ENCODE measurements at places on chromosomes 5 and 9.

- DNase-seq, result peak; percentile 51
Measured at GRCh38 chr9:129988607-129989361, 54.2 kb downstream of the FNBP1 start.

GRCh38 chr5:158970569-158971014 is 129.1 kb downstream of the EBF1 start:
- no peak for DNase-seq

DNA sequence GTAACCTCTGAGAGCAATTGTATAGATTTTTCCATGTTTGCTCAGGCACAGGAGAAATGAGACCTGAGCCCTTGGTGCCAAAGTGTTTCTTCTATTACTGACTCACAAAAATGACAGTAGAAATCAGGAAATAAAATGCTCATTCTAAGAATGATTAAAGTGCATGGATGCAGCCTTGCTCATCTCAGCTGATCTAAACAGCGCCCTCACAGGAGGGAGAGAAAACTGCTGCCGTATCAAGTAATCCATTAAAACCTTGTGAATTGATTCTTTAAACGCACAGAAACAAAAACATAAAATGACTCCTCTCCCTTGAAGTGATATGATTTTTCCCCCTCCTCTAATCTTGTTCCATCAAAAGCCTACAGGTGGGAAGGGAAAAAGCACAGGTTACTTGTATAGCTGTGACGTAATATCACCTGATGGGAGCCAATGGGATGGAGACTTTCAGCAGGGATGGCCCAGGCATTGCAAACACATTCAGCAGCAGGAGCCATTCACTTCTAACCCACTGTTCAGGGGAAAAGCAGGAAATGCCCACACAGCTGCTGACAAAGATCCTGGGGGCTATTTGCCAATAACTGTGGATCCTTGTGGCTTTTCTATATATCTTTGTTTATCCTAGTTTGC is 76.7 kb downstream of the PLCXD3 start:
- peak; percentile 1 for DNase-seq

GRCh38 chr5:55982957-55983381 is 11.8 kb downstream of the IL6ST start:
- DNase-seq, result no peak

DNA sequence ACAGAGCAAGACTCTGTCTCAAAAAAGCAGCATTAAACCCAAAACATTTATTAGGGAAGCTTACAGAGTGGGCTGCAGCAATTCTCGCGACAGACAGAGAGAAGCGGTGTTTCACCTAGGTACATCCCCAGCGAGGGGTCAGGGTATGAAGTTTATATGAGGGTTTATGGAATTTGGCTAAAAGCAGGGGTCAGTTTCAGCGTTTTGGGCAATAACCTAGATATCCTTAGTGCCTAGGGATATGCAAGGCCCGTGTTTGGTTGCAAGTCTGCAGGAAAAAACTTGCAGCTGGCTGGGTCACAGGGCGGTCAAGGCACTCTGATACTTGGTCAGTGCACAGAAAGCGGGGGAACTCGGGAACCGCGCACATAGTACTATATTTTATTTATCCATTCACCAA is 649 bp upstream of the GLE1 start:
- no peak for DNase-seq

DNA sequence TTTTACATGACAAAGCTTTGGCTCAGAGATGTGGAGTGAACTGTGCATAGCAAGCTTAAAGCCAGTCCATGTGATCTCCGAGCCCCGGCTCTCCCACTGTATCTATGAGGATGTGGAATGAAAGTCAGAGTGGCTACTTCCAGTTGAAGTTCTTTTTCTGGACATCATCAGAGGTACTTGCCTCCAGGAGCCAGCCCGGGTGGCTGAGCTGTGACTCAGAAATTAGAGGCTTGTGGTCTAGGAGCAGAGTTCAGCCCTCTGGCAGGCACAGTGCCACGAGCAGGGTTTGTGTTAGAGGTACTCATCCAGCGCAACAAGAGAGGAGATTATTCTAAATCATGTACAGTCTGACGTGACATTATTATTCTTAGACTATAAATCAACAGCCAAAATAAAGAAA is 322.5 kb downstream of the CDK5RAP2 start:
- DNase-seq, result no peak

DNA sequence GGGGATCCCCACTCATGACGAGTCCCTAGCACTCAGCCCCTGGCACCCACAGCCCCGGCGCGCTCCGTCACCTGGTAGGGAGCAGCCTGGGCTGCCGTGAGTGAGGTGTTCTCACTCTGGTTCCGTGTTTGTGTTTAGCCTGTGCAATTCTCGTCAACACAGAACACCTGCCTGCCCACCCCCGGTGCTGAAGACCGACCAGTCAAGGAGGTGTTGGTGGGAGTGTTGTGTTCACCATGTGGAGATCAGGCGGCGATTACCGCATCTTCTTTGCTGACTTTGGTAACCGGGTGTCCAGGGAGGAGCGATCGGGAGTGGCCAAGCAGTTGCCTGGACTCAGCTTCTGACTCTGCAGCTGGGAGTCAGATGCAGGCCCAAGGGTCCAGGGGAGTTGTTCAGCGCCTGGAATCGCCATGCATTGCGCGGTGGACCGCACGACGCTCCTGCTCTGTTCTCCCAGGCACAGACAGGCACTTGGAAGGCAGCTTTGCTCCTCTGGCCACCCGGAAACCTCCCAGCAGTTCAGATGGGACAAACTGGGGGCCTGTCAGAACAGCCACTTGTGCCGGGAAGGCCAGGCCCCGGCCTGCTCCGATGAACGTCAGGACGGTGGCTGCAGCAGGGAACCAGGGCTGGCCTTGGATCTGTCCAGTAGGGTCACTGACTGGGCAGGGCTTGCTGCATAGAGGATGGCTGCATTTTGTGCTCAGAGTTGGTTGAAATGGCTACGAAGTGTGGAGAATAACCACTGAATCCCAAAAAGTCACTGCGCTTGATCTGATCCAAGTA is 28.2 kb downstream of the EXOC3 start:
- no peak for DNase-seq

DNA sequence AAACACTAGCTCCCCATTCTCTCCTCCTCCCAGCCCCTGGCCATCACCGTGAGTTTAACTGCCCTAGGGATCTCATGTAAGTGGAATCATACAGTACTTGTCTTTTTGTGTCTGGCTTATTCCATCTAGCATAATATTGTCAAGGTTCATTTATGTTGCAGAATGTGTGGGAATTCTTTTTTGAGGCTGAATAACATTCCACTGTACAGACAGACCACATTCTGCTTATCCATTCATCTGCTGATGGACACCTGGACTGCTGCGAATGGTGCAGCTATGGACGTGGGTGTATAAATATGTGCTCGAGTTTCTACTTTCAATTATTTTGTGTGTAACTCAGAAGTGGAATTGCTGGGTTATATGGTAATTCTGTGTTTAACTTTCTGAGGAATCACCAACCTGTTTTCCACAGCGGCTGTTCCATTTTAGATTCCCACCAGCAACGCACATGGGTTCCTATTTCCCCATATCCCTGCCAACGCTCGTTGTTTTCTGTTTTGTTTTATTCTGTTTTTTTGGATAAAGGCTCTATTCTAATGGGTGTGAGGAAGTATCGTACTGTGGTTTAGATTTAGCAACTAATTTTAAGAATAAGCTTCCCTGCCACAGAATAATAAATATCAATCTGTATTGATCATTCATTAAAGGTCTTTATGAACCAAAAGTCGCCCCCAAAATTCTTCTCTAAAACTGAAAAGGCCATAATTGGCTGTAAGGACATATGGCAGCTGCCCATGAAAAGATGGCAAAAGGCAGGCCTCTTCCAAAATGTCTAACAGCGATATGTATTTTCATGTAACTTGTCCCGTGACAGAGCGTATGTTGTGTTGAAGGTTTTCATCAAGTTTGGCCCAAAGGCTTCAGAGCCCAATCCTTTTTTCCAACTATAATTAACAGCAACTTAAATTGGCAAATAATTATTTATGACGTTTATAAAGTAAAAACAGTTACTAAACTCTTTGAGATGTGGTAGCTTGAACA is 70.3 kb downstream of the DAP start:
- no peak for DNase-seq

DNA sequence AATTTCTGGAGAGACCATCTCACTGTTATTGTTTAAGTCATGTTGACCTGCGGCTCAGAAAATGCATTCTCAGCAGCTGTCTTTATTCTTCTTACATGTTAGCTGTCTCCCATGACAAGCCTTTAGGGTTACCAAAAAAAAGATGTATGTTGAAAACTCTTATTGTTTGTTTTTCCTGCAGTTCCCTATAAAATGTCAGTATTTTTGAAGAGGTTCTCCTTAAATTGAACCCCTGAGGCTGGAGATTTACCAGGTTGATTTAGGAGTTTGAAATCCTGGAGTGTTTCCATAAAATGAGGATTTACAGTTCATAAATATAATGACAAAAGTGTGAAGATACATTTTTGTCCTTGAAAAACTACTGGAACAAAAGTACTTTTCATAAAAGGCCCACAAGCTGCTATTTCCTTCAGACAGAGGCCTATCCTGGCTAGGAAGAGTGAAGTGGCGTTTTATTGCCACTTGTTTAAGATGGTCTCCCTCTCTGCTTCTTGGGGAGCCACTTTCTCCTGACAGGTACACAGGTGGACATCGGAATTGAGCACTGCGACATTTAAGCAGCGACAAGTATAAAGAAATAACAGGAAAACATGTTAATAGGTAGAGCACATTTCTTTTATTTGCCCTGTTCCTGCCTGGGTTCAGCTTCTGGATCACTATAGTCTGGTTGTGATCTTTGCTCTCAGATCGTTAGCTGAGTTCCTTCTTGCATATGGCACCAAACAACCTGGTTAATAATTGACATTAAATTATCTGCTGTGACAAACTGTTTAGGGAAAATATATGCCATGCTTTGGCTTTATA is 344.8 kb upstream of the RPS23 start:
- DNase-seq, result no peak
